ENCODE measurements at places on chromosomes 5 and 9. TPM values are rescaled to one million over a fixed set of nuclear protein-coding genes. Genes with fewer than 3 reads are reported as not detected.

DNA sequence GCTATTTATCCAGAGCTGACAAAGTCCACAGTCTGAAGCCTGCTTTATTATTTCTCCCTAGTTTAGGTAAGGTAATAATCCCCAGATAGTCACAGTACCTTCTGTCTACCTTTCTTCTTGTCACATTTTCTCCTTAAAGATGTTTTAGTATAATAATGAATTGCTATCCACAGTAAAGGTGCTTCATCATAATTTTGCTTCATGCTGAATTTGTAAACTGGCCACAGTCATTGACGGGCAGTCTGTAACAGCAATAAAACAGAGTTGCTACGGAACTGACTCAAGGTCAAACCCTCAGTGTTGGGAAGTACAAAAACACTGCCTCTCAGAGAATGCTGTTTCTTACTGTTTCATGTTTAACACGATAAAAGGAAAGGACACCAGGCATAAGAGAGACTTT is 195.7 kb downstream of the ZNF608 start:
- no peak for DNase-seq

DNA sequence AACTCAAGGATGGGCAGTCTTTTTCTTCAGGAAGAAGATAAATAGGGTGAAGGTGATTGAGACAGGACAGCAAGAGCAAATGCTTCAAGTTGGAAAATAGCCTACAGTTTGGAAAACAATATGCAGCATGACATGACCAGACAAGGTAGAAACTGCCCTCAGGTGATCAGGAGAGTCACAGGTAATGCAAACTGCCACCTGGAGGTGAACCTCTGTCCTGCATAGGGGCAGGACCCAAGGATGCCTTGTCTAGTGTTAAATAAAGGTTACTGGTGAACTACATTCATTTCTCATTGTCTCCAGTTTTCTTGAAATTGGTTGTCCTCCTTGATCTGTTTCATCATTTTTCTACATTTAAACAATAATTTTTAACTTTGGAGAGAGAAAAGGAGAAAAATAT is 232.1 kb downstream of the SEMA5A start:
- no peak for DNase-seq

- DNase-seq: no peak
Observed at GRCh38 chr9:136685790-136686533, 1.3 kb downstream of the AGPAT2 start.

MEIKIN gene
- 1.2 TPM for total RNA-seq

MAT2B gene
- 98.7 TPM for total RNA-seq

C9 gene
- total RNA-seq: not detected

Measured in activated naive CD8-positive, alpha-beta T cell treated with anti-CD3 and anti-CD28 coated beads, Interleukin-2, amount 10 ng/mL, durations not matched to agents 7 days and 5 days (primary cell).